ENCODE measurements at places on chromosomes 1 and 21.

GRCh38 chr1:183912265-183912886 lies 107.5 kb downstream of the RGL1 start:
- DNase-seq: no peak

- DNase-seq: no peak
Observed at GRCh38 chr1:20875198-20875973, 88.3 kb upstream of the HP1BP3 start.

GRCh38 chr1:33055210-33056008 lies 18.7 kb upstream of the AK2 start:
- DNase-seq: peak; percentile 69

- DNase-seq: no peak
Observed at GRCh38 chr1:118786454-118787155, 201.5 kb downstream of the TBX15 start.

GRCh38 chr1:109816175-109816811 lies 52.6 kb upstream of the EPS8L3 start:
- no peak for DNase-seq

DNA sequence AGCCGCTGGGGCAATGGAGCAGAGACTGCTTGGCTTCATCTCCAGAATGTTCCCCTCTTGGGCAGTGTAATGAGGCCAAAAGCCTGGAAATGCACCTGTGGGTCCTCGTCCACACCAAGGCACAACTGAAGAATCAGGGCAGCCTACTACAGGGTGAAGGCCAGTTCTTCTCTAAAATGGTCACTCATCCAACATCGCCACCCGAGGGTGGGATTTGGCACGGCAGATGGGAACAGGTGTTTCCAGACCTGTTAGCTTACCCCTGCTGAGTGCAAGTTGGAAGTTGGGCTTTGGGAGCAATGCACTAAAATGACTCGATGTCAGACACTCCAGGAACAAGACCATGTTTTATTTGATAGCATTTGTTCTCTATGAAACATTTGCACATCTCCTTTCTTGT lies 543.7 kb downstream of the NPHP4 start:
- no peak for DNase-seq

GRCh38 chr1:171267391-171267790 lies 19.1 kb downstream of the FMO1 start:
- no peak for DNase-seq

DNA sequence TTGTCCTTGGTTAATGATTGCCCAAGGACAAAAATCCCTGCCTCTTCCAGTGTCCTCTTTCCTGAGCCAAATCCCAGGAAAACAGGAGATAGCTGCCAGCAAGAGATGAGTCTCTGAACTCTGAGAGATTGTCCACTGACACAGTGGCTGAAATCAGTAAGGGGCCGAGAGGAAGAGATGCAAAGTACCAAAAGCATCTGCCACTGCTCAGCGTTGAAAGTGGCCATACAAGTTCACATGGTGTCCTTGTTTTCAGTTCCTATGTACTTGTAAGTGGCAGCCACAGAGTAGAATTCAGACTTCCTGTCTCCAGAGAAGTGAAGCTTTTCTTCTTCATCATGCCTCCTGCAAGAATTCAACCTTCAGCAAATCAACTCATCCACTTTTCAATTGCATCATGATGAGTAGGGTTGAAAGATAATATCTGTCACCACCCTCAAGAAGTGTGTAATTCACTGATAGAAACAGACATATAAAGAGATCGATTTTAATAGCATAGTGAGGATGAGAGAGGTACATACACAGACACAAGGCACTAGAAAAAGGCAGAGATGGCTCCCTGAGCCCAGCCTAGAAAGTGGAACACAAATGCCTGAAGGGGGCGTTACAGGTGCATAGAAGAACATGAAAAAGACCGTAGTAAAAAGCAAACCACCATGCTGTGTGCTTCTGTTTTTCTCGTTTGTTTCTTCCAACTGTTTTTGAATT lies 185.8 kb downstream of the MRPL39 start:
- DNase-seq: peak; percentile 8

GRCh38 chr1:74713849-74714248 lies 19.0 kb downstream of the CRYZ start:
- DNase-seq: no peak

DNA sequence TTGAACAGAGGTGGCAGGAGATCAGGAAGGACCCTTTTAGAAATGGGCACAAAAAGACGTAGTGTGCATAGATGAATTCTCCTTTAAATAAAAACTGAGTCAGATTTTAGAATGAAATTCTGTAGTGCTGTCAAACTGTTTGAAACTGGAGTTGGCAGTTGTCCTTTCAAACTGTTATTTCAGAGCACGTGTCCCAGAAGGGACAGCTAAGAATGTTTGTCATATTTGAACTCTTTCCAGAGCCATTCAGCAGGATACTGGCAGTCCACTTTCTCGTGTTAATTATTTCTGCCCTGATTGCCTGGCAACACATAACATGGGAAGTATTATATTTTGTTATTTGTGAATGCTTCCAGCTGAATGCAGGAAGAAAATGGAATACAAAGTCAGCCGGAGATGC lies 212.3 kb upstream of the DPYD start:
- no peak for DNase-seq

GRCh38 chr1:20327467-20327866 lies 36.8 kb downstream of the VWA5B1 start:
- DNase-seq: no peak

DNA sequence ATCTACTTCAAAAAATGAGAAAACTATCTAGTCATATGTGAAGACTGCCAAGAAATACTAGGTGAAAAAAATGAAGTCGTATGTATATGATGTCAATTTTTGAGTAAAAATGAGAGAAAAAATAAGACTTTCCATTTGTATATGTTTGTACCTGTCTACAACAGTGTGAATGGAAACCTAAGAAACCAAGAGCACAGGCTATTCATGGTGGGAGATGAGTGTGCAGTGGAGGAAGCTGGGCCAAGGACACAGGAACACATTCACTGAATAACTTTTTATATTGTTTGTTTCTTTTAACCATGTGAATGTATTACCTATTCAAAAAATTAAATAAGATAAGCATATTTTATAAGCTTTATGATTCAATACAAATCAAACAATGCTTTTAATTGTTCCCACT lies 67.0 kb downstream of the ERO1B start:
- no peak for DNase-seq

- no peak for DNase-seq
Observed at GRCh38 chr1:156089704-156090103, 7.4 kb upstream of the MEX3A start.

DNA sequence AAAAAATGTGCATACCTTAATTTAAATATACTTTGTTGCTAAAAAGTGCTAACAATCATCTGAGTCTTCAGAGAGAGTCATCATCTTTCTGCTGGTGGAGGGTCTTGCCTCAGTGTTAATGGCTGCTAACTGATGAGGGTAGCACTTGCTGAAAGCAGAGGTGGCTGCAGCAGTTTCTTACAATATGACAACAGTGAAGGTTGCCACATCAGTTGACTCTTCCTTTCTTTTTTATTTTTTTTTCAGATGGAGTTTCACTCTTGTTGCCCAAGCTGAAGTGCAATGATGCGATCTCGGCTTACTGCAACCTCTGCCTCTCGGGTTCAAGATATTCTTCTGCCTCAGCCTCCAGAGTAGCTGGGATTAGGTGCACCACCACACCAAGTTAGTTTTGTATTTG lies 2.6 kb upstream of the CFAP45 start:
- no peak for DNase-seq

DNA sequence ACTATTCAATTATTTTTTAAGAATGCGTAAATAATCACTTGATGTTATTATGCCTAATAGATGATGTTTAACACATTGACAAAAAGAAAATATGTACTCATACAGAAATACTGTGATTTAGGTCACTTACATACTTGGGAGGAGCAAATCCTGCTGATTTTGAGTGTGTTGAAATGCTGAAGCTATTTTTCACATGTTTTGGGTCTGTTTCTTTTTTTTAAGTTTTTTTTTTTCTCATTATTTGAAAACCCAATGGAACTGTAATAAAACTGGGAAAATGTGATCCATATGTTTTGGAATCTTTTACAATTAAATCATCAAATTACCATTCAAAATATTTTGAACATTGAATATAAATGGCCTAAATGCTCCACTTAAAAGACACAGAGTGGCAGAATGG lies 366.2 kb upstream of the ADAMTS5 start:
- DNase-seq: no peak

- no peak for DNase-seq
Observed at GRCh38 chr1:5944154-5944842, 47.9 kb downstream of the NPHP4 start.

DNA sequence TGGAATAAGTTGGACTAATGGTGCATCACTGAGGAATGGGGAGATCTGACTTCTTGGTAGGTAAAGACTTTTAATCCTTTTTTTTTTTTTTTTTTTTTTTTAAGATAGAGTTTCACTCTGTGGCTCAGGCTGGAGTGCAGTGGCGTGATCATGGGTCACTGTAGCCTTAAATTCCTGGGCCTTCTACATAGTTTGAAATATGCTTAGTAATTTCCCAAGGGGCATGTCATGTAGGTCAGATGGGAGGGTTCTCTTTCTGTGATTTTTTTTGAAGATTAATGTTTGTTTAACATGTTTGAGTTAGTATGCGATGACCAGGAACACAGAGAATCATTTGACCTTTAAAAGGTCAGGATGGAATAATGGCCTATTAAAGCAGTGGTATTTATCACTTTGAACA lies 129.1 kb downstream of the S1PR1 start:
- no peak for DNase-seq

DNA sequence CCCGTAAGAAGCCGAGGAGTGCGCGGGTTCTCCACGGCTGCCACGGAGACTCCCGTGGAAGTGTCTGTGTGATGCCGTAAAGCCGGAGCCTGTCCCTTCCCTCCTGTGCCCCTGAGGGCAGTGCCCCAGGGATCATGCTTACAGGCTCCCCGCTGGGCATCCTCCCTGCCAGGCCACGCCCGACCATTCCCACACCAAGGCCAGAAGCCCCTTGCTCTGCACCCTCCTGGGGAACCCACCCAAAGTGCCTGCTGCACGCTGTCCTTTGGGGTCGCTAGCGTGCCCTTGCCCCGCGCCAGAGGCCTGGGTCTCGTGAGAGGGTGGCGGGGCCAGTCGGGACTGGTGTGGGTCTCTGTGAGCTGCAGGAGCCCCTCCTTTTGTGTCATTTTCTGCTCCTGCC lies 228.5 kb upstream of the C1orf174 start:
- no peak for DNase-seq

DNA sequence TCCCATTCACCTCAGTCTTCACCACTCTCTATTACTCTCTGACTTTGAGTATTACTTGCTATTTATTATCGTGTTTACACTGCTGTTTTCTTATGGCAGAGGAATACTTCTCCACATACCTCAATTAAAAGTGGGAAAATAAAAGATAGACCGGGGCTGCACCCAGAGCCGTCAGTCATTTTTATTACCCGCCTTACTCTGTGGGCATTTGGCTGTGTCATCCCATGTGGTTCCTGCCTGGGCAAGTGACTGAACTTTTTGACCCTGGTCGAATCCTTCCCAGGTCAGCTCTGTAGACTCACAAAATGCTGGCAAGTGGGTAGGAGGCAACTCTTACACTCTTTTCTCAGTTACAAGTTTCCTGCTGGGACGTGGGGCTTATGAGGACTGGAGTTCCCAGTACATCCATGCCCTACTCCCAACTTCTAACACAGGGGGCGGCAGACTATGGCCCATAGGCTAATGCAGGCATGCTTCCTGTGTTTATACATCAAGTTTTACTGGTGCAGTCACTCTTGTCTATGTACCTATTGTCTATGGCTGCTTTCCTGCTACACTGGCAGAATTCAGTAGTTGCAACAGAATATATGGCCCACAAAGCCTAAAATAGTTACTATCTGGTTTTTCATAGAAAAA lies 69.5 kb upstream of the KCND3 start:
- no peak for DNase-seq

- DNase-seq: no peak
Observed at GRCh38 chr1:183983371-183984105, 54.0 kb downstream of the COLGALT2 start.

DNA sequence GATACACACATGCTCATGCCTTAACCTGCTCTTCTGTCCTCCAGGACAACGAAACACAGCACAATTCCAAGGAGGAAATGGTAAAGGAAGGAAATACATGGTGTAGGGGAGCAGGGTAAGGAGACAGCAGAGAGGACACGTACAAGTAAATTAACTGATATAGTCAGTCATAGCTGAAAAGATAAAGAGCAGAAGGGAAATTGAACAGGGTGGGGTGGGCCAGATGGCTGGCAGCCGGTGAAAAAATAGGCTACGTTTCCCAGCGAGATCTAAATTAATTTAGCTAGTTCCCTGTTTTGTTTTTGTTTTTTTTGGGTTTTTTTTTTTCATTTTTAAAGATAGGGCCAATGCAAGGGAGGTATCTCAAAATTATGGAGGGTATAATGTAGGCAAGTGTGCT lies 109.2 kb downstream of the FAM78B start:
- no peak for DNase-seq

DNA sequence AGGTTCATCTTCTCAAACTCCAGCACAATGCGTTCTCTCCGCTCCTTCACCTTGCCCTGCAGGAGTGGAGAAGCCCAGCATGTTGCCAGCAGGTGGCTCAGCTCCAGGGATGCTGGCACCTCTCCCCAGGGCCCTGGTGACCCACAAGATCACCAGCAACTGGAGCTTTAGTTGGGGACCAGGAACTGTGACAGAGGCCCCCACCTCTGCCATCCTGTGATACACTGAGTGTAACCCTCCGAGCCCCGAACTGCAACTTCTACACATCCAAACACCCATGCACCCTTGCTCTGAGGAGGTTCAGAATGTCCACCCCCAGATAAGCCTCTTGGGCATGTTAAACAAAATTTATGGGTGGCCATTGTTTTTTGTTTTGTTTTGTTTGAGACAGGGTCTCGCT lies 4.5 kb upstream of the TRIM11 start:
- DNase-seq: no peak

DNA sequence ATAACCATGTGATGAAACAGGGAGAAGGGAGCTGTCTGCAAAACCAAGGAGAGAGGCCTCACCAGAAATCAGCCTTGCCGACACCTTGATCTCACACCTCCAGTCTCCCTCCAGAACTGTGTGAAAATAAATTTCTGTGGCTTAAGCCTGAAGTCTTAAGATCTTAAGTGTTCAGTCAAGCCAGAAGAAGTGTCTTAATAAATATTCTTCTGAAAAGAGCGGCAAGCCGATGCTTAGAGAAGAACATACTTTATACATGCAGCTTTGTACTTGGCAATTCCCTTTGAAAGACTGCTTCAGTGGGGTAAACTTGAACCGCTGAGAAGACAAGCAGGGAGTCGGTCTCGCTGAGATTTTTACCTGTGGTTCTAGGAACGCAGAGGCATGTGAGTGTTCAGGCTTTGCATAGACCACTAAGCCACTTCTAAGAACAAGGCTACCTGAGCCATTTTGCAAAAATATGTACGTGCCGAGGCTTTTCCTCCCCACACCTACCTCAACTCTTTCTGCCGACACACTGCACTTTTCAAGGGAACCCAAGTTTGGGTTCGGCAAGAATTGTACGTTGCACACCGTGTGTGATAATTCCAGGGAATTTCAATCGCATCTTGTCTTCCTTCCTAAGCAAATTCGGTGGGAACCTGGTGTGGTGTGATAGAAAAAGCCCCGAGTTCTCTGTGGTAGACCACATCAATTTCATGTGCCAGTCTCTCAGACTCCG lies 3.4 kb downstream of the RUNX1 start:
- no peak for DNase-seq

Measured in NCI-H1092 (cell line).